Right forelimb (tissue), 1 donor: ENCODE measurements at places on chromosomes 7 and 10.

DNA sequence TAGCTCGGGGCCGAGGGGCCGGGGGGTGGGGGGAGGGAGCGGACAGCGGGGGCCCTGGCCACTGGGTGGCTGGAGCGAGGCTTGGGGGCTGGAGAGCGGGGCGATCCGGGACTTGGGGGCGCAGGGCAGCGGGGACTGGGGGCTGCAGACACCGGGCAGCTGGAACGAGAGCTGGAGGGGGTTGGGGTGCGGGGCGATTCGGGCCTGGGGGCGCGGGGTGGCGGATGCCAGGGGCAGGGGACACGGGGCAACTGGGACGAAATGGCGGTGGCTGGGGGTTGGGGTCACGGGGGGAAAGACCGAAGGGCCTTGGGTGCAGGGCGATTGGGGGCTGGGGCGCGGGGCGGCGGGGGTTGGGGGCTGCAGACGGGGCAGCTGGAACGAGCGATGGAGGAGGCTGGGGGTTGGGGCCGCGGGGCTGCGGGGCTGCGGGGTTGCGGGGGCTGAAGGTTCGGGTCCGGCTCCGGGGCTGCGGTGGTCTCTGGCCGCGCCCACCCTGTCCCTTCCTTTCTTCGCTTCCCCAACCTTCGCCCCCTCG is 590 bp downstream of the COL26A1 start:
- DNase-seq, result peak; percentile 51

DNA sequence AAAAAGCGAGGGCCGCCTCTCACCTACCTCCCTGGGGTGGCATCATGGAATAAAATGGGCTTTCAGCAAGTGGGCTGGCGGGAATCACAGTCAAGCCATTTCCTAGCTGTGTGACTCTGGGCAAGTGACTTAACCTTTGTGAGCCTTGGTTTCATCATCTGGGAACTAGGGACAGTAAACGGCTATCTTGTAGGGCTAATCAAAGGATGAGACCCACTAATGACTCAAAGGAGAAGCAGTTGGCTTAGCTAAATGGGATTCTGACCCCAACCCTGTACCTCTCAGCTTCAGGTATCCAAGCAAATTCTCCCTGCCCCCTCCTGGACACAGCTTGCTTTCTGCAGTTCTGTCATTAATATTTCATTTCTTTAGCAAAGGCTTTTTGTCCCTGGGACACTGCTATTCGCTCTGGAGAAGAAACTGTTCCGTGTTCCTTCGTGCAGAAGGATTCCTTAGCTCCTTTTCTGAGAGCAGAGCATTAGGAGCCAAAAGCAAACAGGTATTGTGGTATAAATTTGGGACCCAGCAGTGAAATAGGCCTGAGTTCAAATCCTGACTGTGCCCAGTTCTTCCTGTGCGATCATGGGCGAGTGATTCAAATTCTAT is 25.9 kb downstream of the TRIM8 start:
- DNase-seq, result no peak

DNA sequence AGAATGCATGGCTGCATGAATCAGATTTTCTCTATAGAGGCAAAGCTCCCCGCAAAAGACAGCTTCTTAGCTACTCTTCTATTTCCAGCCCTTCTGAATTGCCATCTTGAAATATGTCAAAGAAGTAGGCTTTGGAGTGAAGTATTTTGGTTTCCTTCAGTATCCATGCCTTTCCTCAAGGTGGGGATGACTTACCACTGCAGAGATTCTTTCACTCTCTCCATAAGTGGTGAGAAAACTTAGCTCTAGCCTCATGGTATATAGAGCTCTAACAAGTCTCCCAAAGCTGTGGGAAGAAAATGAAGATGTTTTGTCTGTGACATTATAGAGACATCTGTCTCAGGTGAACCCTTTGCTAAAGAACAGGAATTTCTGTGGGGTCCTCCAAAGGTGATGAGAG is 89.6 kb upstream of the ITGB1 start:
- no peak for DNase-seq

GRCh38 chr7:84837405-84837804 is 349.5 kb downstream of the SEMA3D start:
- no peak for DNase-seq

GRCh38 chr10:33005322-33006301 is 47.6 kb upstream of the ITGB1 start:
- peak; percentile 76 for DNase-seq

DNA sequence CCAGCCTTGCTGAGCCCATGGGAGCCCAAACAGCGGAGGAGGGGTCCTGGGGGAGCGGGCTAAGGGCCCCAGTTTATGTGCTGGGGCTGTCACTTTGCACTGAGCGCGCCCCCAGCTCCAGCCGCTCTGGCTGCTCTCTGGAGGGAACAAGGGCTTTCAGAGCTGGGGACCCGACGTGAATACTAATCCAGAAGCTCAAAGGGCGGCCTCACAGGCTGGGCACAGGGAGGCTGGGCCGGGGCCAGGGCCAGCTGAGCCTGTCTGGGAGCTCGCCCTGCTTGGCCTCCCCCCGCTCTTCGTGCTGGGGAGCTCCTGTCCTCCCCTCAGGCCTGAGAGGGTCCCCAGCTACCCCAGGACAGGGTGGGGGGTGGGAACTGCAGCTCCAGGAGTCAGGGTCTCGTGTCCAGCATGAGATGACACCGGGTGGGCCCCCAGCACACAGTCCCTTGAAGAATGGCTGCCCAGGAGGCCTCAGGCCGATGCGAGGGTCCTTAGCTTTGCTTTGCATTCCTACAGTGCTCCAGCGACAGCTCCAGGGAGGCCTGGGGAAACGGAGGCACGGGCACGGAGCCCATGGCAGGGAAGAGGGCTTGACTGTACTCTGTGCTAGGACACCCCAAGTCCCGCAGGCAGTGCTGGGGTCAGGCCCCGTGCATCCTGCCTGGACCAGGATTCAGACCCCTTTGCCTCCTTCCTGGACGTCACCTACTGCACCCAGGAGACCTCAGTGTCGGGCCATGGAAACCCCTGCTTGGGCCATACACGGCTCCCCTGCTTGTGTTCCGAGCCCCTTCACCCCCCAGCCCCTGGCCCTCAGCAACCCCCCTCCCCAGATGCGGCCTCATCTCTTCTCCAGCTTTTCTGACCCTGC is 5.8 kb upstream of the AMZ1 start:
- DNase-seq, result no peak
